ENCODE measurements at places on chromosomes 2 and 18. TPM values are rescaled to one million over a fixed set of nuclear protein-coding genes. Genes with fewer than 3 reads are reported as not detected.

GRCh38 chr2:237205561-237205971 lies 119.9 kb downstream of the COPS8 start:
- no peak for DNase-seq

DNA sequence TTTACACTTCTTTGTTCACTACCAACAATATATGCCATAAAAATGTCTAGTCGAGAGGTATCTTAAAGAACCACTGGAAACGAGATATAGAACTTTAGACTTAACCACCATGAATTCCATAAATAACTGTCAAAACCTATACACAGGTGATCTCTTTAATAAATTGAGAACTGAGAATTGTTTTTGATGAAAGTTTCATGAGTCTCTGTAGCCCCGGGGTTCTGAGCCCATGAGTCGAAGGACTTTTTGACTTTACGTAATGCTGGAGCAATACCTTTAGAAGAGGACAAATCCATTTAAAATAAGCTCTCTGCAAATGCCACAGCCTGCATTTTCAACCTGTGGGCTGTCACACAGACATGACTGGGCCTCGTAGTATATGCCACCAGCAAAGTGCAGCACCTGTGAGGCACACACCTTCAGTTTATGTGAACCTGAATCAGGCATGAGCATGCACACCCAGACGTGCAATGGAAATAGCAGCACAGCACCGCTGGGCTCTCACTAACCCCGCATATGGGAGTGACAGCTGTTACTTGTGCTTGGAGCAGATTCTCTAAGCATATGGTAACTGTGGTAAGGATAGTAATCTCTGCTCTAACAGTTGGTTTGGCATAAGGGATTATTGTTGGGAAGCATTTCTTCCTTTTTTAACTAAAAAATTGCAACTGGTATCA lies 383.2 kb downstream of the SOCS6 start:
- DNase-seq, result no peak

B4GALT6 gene
- polyA plus RNA-seq, result 18.5 TPM

LRP1B gene
- 0.90 TPM for polyA plus RNA-seq

FAHD2B gene
- 21.5 TPM for polyA plus RNA-seq

All from right renal cortex interstitium (tissue), 3 donors.